ENCODE measurements at places on chromosomes 6 and 20.

DNA sequence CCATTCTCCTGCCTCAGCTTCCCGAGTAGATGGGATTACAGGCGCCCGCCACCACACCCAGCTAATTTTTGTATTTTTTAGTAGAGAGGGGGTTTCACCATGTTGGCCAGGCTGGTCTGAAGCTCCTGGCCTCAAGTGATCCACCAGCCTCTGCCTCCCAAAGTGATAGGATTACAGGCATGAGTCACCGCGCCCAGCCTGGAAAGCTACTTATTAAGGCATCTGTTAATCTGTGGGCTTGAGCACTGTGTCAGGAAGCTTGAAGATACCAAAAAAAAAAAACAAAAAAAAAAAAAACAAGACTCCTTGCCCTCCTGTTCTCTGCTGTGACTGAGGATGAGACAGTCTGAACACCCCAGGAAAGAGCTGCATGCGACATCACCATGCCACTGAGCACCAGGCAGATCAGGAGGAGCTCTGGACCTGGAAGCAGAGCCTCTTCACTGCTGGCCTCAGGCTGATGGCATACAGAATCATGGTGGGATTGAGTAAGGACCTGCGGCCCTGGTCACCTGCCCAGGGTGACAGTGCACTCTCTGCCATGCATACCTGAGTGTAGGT is 166.5 kb upstream of the SNX9 start:
- no peak for DNase-seq

- no peak for DNase-seq
Measured at GRCh38 chr6:100261486-100261885, 203.2 kb downstream of the SIM1 start.

DNA sequence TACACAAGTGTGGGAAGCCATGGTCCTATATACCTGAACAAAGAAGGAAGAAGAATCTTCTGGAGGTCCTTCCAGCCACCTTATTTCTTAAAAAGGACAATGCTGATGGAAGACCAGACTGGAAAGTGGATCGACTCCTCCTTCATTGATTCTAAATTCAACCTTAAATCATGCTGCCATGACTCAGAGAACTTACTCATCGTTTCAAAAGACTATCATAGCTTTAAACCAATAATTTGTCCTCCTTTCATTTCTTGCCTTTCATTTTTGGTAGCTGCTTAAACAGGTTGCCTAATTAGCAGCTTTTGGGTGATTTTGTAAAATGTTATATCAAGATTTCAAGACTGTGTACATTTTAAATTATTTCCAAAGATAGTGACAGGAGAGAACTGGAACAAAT is 60.8 kb downstream of the RTN4IP1 start:
- DNase-seq: no peak

- DNase-seq: no peak
Measured at GRCh38 chr6:157571269-157571668, 190.3 kb downstream of the ZDHHC14 start.

DNA sequence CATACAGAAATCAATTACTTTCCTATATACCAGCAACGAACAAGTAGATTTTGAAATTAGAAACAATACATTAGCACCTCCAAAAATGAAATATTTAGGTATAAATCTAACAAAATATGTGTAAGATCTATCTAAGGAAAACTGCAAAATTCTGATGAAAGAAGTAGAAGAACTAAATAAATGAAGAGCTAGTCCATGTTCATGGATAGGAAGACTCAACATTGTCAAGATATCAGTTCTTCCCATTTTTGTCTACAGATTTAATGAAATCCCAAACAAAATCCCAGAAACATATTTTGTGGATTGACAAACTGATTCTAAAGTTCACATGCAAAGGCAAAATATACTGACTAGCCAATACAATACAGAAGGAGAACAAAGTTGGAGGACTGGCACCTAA is 33.7 kb downstream of the PREP start:
- no peak for DNase-seq

DNA sequence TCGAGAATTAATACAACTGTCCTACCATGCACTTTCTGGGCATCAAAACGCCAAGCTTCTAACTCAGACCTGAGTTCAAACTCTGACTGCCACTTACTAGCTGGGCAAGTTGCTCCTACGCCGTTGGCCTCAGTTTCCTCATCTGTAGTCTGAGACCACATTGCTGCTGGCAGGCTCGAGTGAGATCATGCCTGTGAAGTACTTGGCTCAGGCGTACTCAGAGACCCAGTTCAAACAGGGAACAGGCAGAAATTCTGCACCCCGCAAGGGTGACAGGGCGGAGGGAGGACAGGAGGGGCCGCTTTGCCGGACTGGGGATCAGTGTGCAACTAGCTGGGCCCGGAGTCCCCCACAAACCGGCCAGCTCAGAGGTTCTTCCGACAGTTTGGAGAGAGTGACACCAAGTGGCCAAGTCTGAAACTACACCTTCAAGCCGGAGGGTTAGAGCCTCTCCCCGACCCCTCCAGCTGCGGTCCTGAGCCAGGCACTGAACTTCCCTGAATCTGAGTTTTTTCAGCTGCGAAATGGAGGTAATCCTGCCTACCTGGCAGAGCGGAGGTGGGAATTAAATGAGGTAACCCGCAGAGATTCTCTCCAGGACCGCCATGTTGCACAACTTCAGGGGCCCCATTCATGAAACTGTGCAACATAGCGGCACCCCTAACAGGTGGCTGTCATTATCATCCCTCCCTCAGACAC is 46.0 kb upstream of the PTPN1 start:
- DNase-seq: peak; percentile 29

DNA sequence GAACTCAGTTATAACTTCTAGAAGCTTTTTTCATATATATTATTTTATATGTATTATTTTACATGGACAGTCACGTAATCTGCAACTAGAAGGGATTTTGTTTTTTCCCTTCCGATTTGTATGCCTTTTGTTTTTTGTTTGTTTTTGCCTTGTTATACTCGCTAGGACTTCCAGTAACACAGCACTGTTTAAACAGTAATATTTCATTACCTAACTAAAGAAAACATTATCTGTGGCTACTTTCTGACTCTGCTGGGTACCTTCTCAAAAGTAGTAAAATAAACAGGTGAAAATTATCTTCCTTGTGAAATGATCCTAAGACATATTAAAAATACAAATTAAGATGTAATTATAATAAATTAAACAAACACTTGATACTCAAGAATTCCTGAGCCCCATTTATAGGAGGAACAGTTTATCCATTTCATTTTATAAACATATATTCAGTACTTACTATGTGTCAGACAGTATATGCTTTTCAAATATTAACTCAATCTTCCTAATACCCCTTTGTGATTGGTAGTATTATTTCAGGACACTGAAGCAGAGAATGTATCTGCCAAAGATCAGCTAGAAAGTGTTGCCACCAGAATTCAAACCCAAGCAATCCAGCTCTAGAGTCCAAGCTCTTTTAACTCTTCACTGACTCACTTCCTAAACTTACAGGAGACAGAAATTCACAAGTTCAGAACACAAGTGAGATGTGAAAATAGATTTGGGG is 65.3 kb downstream of the MAP3K5 start:
- DNase-seq: no peak

GRCh38 chr20:4813863-4814695 is 92.4 kb downstream of the PRND start:
- no peak for DNase-seq

GRCh38 chr20:3041854-3042409 is 1.5 kb upstream of the GNRH2 start:
- no peak for DNase-seq

DNA sequence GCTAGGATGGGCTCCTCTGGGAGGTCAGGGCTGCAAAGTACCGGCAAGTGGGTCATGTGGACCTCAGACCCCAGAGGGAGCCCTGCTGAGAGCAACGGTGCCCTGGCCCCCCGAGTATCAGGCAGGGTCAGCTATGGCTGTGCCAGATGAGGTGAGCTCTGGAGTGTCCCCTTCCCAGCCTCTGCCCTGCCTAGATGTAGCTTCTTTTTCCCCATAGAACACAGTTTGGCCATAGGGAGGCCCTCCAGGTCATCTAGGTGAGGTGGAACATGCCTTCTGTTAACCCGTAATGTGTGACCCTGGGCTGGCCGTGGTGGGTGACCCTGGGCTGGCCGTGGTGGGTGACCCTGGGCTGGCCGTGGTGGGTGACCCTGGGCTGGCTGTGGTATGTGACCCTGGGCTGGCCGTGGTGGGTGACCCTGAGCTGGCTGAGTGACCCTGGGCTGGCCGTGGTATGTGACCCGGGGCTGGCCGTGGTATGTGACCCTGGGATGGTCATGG is 21.2 kb upstream of the PCMTD2 start:
- no peak for DNase-seq

GRCh38 chr20:10423735-10424134 is 10.3 kb downstream of the MKKS start:
- no peak for DNase-seq

- no peak for DNase-seq
Measured at GRCh38 chr6:11459079-11459610, 78.4 kb upstream of the TMEM170B start.

- no peak for DNase-seq
Measured at GRCh38 chr6:97705568-97705967, 422.6 kb upstream of the MMS22L start.

GRCh38 chr20:1844325-1845162 is 50.7 kb upstream of the SIRPA start:
- DNase-seq: peak; percentile 15

DNA sequence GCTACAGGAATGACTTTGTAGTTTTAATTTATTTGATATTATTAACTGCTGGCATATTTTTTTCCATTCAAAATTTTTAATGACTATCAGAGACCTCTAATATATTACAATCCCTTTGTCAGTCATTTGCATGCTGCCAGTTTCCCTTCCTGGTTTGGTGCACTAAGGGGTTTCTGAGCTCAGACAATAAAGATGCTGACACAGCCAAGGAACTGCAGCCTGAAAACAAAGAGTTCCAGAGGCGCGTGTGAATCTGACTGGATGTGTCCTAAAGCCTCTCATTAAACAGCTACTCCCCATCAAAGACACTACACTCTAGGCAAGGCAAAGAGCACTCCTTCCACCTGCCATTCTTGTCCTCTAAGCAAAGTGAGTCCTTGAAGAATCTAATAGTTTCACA is 116.8 kb upstream of the DST start:
- DNase-seq: no peak

DNA sequence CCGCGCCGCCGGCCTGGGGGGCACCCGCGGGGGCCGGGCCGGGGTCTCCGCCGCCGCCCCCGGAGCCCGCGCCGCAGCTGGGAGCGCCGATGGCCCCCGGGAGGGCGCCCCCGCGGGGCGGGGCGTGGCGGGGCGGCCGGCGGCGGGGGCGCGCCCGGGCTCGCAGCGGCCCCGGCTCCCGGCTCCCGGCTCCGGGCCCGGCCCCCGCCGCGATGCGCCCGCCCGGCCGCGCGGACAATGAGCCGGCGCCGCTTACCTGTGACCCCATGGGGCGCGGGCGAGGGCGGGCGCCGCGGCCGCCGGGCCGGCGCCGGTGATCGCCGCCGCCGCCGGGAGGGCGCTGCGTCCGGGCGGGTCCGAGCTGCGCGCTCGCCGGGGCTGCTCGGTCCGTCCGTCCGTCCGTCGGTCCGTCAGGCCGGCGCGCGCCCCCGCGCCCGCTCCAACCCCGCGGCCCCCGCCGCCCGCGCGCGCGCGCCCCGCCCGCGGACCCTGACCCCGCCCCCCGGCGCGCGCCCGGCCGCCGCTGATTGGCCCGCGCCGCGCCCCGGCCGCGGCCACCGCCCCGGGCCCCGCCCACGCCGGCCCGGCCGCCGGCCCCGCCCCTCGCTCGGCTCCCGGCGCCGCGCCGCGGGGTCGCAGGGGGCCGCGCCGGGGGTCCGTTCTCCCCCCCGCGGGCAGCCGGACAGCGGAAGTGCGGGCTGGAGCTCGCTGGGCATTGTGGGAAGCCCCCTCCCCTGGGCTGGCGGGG is at the start of gene ZBTB46:
TSS of gene ZBTB46 (minus strand) at position 424 of the 748 bp plus-strand sequence. CDS start 40,507 bp downstream, outside the sequence.
- no peak for DNase-seq

DNA sequence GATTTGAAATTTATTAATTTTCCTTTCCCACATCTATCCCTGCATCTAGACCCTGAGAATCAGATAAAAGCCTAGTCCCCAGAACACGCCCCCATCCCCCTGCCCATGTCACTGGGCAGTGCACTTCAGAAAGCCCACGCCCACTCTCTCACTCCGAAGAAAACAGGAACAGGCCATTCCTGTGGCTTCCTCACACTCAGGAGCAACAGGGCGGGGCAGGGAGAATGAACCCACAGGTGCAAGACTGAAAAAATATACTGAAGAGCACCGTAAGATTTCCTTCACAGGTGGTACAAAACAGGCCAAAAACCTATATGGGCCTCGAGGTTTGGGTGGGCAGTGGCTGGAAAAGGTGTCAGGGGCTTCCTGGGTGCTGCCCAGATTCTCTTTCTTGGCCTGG is 3.4 kb downstream of the OXT start:
- no peak for DNase-seq

DNA sequence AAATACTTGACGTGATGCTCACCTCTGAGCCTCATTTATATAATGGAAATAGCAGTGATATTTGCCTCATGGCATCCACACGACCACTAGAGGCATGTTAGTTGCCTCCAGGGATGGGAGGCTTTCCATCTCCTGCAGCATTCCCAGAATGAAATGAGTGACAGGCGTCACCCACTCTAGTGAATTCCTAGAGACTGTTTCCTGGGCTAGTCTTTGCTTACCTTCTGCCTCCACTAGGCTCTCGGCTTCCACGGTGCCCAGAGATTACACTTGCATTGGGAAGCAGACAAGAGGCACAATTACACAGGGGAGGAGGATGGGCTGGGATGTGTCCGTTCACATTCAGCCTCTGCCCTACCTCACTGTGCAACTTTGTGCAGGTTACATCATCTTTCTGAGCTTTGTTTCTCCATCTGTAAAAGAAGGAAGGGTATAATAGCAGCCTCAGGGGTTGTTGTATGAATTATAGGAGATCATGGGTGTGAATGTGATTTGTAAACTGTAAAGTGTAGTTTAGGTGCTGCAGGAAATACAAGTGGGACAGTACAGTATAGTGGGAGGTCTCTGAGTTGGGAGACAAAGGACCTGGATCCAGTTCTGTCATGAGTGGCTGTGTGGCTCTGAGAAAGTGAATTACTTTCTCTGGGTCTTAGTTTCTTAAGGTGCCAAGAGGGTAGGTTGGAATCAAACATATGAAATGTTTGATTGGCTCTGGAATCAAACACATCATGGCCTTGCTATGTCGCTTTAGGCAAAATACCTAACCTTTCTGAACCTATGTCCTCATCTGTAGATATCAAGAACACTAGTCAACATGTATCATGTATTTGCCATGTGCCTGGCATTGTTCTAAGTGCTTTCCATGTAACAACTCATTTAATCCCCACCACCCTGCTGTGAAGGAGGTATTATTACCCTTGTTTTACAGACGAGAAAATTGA is 3.6 kb upstream of the VSTM2L start:
- no peak for DNase-seq

DNA sequence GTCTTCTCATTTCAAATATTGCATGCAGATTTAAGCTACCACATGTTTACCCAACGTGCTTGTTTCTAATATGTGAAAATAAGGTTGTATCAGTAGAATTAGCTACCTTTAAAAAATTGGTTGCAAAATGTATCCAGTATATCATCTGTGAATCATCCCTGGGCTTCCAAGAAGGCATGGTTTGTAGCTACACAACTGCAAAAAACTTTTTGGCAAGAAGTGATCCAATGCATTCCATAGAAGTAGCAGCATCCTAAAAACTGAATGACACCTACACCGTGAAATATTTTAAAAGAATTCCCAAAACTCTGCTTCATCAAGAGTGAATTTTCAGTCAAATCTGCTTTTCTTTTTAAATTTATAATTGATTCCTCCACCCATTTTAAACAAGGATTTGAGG is 89.1 kb downstream of the AIG1 start:
- DNase-seq: no peak

GRCh38 chr20:19771031-19771430 is 13.0 kb downstream of the RIN2 start:
- DNase-seq: no peak

- no peak for DNase-seq
Measured at GRCh38 chr6:14350210-14350609, 232.6 kb downstream of the CD83 start.
